ENCODE measurements at places on chromosomes 7 and 10.
A peak's percentile ranks its signal among the peaks of the same experiment; 100 is the strongest.

GRCh38 chr10:128960517-128960916 is 506.5 kb upstream of the MGMT start:
- DNase-seq, result no peak

DNA sequence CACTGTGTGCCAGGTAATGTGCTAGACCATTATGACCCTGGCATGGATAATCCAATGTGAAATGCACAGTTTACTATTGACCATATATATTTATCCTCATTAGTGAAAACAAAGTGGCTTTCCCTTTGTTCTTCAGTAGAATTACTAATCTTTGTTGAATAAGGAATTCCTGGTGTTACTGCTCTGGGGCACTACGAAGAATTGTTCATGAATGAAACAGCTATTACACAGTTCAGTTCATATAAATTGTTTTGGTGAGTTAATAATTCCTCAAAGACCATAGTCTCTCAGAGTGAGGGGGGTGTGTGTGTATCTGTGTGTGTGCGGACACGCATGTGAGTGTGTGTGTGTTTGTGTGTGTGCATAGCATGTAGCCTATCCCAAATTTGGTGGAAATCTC is 668.0 kb upstream of the MBL2 start:
- DNase-seq, result no peak

GRCh38 chr10:29669149-29669548 is 34.4 kb upstream of the SVIL start:
- DNase-seq, result no peak

- no peak for DNase-seq
These were observed 30.1 kb downstream of the TPK1 start for GRCh38 chr7:144805627-144806239.

GRCh38 chr10:88975377-88975720 is 15.2 kb upstream of the FAS start:
- DNase-seq, result no peak

GRCh38 chr10:107498983-107499382 is 334.5 kb upstream of the SORCS1 start:
- DNase-seq, result no peak

DNA sequence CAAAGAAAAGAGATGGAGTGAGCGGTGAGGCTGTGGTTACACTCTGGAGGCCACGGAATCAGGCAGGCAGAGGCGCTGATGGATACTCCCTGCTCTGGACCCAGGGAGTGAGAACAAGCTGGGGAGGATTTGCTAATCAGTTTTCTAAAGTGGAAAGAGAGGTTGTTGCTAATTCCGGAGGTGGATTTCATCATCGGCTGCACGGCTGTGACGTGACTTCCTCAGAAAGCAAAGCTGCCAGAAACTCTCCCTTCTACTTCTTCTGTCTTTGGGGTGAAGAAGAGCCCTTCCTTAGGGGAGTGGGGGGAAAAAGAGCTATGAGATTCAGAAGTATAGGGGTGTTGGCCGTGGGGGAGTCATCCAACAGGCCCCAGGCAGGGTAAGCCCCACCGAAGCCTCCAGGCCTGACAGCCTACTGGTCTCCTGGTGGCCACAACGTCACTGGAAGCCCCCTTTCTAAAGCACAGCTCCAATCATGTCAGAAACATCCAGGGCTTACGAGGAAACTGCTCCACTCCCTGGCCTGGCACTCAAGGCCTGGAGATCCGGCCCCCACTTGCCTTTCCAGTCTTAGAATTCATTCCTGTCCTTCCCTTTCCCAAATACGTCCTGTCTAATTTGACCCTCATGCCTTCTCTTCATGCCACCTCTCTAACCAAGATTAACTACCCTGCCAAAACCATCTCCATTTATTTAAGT is 114.5 kb downstream of the HIP1 start:
- no peak for DNase-seq

DNA sequence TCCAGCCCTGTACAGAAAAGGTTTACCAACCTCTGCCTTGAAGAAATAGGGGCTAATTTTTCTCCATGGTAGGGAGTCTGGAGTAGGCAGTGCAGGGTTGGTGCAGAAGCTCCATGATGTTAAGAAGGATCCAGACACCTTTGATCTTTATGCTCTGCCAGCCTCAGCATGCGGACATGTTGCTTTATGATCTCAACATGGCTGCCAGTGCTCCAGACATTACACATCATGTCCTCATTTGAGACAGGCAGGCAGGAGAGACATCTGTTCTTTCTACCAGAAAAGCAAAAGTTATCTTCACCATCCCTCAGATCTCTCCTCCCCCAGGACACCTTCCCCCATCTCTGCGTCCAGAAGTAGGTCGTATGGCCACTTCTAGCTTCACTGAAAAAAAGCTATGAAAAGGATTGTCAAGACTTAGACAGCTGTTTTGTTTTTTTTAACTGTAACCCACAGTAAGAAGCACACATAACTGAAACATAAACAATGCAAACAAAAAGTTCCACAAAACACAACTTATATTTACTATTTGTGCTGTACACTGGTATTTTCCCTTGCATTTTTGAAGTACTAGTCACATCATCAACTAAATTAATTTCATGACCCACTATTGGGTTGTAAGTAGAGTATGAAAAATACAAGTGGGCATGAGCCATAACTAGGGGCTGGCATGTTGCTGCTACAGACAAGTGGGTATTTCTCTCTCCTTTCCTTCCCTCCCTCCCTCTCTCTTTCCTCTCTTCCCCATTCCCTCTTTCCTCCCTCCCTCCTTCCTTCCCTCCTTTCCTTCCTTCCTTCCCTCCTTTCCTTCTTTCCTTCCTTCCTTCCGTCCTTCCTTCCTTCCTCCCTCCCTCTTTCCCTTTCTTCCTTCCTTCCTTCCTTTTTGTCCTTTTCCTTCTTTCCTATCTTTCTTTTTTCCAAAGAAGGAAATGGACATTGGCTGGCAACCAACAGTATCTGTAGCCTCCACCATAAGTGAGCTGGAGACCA is 2.6 kb upstream of the RASSF4 start:
- DNase-seq, result no peak

DNA sequence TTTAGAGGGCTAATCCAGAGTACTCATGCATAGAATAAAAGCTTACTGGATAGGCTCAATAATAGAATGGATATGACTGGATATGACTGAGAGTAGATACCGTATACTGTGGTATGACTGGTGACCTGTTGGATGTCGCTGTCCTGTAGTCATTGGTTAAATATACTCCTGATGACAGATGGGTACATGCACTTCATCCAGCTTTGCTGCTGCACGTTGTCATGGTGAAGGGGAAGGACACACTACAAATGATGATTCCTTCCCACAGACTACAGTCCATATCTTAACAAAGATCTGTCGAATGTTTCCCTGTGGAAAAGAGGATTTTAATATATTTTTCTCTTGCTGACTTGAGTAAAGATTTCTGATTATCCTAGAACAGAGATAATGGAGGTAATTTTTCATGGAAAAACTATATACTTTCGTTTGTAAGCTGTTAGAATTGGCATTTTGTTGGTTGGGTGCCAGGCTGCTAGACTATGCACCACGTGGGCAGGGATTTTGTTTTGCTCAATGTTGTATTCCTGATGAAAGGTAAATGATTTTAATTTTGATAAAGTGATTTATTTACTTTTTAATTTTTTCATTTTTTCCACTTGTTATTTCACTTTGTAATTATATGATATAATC is 97.3 kb downstream of the PPP1R9A start:
- DNase-seq, result no peak

GRCh38 chr7:78585980-78586379 is 787.4 kb downstream of the PHTF2 start:
- DNase-seq, result no peak

- no peak for DNase-seq
These were observed 9.1 kb downstream of the CHRM2 start for GRCh38 chr7:136877509-136877908.

DNA sequence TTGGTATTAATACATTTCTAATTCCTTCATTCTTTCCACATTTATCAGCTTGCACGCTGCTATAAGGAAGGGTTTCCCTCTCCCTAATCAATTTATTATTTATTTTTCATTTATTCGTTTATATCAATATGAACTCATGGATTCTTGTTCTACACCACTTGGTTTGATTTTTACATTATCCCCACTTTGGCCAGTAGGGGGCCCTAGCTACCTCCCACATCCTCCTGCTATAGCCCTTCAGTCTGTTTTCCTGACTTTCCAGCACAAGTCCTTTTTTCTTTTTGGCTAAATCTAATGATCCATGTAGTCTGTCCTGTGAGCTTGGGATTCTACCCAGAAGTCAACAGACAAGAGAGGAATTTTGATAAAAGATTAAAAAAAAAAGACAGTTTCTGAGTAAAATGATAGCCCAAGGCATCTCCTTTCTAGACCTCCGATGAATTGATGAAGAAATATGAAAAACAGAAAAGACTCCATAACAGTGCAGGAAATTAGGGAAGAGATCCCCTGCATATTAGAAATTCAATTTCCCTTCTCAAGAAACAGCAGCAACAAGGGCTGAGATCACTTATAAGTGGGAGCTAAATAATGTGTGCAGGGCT is 47.7 kb downstream of the LYZL2 start:
- peak; percentile 56 for DNase-seq

DNA sequence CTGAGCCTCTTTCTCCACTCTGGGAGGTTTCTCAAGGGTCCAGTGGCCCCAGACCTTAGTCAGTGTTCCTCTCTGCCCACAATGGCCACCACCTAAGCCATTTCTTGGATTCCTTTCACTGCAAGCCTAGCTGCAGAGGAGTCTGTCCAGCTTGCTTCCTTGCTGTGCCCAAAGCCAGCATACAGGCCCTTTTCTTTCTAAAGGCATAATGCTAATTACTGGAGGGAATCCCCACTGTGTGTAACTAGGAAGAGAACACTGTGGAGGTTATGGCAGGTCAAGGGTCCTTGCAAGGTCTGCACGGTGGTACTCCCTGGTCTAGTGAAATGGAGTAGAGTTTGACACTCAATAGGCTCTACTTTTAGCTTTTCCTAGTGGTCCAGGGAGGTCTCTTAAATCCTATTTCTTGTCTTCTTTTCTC is 70.4 kb upstream of the CC2D2B start:
- no peak for DNase-seq

Measured in stimulated activated effector memory CD8-positive, alpha-beta T cell treated with anti-CD3 and anti-CD28 coated beads, Interleukin-12 subunit alpha, Interleukin-12 subunit beta, amount 100 ng/mL, for 72 hours (primary cell).